ENCODE measurements at places on chromosomes 3 and 15. TPM values are rescaled to one million over a fixed set of nuclear protein-coding genes. Genes with fewer than 3 reads are reported as not detected.

GRCh38 chr3:74617776-74618175, 3.3 kb upstream of the CNTN3 start:
- H3K27ac ChIP-seq: no peak overlapping the region
- H3K36me3 ChIP-seq: no peaks in the 10 kb centered on the region
- no peaks in the 10 kb centered on the region for H3K4me1 ChIP-seq
- no peaks in the 10 kb centered on the region for H3K27me3 ChIP-seq

DNA sequence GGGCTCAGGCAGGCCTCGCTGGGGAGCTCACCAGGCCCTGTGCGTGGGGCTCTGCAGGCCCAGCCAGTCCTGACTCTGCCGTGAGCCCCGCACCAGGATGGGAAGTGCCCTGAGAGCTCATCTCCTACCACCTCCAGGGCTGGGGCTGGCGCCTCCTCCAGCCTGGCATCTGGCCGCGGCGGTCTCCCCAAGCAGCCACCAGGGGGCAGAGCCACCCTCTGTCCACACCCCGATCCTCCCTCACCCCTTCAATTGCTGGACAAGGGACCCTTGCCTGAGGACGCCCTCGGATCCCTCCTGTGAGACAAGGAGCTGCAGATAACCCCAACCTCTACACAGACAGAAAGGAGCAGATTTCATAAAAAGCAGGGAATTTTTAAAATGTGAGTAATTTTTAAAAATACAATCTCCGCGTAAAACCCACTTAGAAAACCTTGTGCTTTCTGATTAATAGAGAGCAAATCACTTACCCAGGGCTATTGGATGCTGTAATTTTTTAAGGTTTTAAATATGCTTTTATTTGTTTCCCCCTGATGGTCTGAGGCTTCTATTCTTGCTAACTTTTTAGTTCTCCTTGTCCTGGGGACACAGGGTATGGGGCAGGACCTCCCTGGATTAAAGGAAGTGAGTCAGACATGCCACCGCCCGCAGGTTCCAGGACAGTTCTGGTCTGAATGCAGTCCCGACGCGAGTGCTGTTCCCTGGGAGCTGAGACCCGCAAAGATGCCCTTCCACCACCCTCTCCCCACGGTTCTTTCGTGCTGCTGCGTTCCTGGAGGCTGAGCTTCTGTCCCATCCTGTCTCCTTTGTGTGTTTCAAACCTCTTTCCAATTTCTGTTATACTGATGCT, 52.3 kb upstream of the CHRNA7 start:
- H3K27ac ChIP-seq: no peak overlapping the region
- H3K4me1 ChIP-seq: peaks cover 15% of the 10 kb centered on the region
- no peaks in the 10 kb centered on the region for H3K27me3 ChIP-seq
- no peaks in the 10 kb centered on the region for H3K36me3 ChIP-seq
- no peak overlapping the region for H3K4me3 ChIP-seq
- no peak for DNase-seq

DNA sequence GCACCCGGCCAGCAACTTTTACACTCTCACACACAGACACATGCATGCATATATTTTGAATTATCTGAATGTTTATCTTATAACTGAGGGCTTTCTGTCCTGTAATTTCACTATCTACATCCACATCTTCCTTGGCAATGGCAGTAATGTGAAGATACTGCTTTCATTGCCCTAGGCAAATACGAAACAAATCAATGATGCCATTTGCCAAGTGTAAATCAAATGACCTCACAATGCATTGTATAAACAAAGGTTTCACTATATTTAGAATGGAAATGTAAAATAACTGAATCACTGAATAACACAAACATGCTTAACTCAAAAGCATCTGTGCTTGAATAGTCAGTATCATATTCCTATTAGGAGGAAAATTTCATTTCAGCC, 455.6 kb downstream of the TBL1XR1 start:
- H3K4me3 ChIP-seq: no peak overlapping the region
- H3K4me1 ChIP-seq: no peaks in the 10 kb centered on the region
- no peak overlapping the region for H3K27ac ChIP-seq
- no peak for DNase-seq
- H3K36me3 ChIP-seq: no peaks in the 10 kb centered on the region

- no peaks in the 10 kb centered on the region for H3K4me1 ChIP-seq
- H3K27ac ChIP-seq: peak overlapping the region; percentile 65
- no peaks in the 10 kb centered on the region for H3K27me3 ChIP-seq
- no peak overlapping the region for H3K4me3 ChIP-seq
Measured at GRCh38 chr3:167304077-167304476, 76.0 kb downstream of the ZBBX start.

DNA sequence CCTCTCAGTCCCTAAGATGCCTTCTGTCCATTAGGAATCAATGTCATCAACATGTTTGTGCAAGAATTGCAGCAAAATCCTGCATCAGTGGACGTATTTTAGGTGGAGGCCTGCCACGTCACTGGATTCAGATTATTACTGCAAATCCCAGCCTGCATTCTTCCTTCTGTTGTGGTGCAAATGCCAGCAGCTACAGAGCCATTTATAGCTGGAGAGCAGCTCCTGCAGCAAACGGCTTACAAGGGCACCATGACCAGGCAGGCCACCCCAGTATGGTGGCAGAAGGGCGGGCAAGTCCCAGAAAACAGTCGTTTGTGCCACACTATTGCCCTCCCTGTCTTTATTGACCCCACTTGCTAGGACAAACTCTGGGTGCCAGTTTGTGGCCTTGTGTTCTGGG, 74.7 kb downstream of the SNRK start:
- DNase-seq: no peak
- no peaks in the 10 kb centered on the region for H3K36me3 ChIP-seq
- peaks cover 15% of the 10 kb centered on the region for H3K4me1 ChIP-seq

UTS2B gene
- total RNA-seq: not detected

CPN2 gene
- total RNA-seq: not detected
